ENCODE measurements at places on chromosomes 2 and 18.
A peak's percentile ranks its signal among the peaks of the same experiment; 100 is the strongest.

DNA sequence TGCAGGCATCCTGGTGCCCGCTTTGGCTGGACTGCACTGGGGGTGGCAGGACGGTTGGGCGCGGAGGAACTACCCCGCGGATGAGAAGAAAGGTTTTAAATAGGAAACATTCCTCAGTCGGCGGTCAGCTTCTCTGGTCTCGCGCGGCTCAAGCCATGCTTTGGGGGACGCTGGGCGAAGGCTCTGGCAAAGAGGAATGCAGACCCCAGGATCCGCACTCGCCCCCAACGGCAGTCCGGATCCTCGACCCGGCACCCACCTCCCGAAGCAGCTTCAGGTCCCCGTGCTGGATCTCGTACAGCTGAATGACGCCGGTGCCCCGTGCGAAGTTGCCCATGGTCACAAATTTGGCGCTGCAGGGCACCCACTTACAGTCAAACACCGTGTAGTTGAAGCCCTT is 686 bp upstream of the PNO1 start:
- DNase-seq: no peak

GRCh38 chr2:21268878-21269224 is 145.1 kb downstream of the TDRD15 start:
- DNase-seq: no peak

DNA sequence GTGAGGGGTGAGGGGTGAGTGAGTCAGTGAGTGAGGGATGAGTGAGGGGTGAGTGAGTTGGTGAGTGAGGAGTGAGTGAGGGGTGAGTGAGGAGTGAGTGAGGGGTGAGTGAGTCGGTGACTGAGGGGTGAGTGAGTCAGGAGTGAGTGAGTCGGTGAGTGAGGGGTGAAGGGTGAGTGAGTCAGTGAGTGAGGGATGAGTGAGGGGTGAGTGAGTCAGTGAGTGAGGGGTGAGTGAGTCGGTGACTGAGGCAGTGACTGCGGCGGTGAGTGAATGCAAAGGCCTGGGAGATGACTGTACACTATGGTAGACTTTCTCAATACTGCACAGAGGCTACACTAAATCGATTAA is 16.6 kb downstream of the THAP4 start:
- peak; percentile 40 for DNase-seq

DNA sequence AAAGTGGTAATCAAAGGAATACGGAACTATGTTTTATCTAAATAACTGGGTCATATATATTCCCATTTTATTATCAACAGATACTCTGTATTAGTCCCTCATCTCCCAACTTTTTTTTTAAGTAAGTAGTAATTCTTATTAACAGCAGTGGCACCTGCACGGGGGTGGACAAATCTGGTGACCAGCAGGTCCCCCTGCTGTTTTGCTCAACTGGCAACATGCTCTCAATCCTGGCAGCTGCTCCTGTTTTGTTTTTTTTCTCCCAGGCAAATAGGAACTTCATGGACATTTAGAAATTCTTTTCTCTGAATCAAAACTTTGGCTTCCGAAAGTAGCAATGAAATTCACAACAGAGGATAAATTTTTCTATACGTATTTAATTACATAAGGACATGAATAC is 193.5 kb downstream of the SS18 start:
- no peak for DNase-seq

DNA sequence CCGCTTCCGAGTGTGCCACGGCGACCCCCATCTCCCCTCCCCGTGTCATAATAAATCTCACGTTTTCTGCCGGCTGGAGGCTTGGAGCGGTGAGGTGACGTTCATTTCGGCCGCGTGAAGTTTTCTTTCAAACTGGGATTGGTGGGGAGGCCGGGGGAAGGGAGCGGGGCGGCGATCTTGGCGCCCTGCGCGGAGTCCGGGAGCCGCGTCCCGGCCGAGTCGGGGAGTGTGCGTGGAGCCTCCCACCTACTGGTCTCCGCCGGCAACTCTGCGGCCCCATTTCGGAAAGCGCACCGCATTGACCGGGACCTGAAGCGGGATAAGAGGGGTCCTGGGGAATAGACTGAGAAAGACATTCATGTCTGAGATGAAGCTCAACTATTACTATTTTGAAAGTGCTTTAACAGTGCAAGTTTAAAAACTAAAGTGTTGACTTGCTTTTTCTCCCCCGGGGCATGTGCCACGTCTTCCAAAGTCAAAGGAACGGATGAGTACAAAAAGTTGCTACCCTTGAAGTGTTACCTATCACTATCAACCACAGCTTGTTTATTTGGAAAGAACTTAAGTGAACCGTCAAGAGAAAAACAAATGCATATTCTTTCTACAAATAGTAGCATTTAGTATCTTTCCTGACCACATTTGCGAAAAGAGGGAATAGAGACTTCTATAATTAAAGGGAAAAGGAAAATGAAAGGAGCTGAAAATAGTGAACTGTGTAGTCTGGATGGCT is 818 bp upstream of the IKZF2 start:
- peak; percentile 58 for DNase-seq

DNA sequence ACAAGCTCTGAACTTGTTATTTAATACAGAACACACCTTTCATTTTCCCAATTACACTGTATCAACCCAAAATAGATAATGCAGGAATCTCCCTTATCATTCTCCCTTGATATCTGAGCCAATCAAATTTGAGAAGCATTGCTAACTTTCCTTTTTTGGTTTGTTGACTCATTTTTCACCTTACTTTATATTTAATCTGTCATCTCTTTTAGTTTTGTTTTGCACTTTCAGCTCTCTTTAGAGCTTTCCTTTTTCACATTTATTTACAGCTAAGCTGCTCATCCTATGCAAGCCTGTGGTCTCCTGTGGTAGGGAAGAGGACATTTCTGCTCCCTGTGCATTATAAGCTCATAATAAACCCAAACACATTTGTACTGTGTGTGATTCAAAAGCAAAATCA is 50.1 kb downstream of the ITGAV start:
- DNase-seq: no peak

DNA sequence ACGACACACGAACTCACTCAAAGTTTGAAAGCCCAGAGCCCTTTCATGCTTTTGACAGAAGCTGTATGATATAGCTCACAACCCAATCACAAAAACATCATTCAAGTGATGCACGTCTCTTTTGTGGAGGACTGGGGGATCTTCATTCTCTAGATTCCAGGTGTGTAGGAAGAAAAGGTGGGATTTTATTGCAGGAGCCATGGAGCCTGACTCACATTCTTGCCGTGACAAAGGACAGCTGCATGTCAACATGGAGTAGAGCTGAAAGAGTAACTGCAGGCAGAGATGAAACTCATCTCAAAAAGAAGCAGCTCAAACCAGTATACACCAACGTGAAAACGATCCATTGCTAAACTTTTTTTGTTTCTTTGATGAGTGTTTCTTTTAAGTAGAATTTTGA is 50.9 kb upstream of the PDE1A start:
- DNase-seq: no peak

Measured in fibroblast of skin of back (primary cell).